ENCODE measurements at places on chromosomes 13 and 19.

- no peak overlapping the region for H3K4me3 ChIP-seq
- no peaks in the 10 kb centered on the region for H3K27me3 ChIP-seq
- peaks cover 89% of the 10 kb centered on the region for H3K36me3 ChIP-seq
- H3K4me1 ChIP-seq, result peaks cover 64% of the 10 kb centered on the region
These were observed 55.9 kb downstream of the RAB20 start for GRCh38 chr13:110505594-110505993.

GRCh38 chr13:95536632-95537241, 15.8 kb upstream of the CLDN10 start:
- H3K4me1 ChIP-seq, result no peaks in the 10 kb centered on the region
- no peaks in the 10 kb centered on the region for H3K36me3 ChIP-seq
- H3K27ac ChIP-seq, result no peak overlapping the region
- H3K27me3 ChIP-seq, result no peaks in the 10 kb centered on the region

DNA sequence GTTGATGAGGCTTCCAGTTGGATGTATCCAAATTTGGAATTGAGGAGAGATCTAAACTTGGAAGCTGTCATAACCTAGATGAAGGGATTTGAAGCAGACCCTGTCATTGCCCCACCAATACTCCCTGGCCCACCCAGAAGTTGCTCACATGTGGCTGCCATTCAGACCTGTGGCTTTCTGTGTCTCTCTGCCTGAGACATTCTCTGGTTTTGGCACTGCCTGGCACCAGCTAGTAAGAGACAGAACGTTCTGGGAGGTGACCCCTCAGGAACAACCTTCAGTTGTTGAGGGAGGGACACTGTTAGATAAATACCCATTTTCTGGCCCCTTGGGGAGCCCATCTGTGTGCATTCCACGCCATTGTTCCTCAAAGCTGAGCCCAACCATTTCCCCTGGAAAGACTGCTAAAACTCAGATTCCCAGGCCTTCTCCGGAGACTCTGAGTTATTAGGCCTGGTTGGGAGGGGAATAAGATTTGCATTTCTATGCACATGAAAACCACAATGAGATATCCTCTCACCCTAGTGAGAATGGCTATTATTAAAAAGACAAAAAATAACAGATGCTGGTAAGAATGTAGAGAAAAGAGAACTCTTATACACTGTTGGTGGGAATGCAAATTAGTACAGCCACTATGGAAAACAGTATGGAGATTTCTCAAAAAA, 290.4 kb downstream of the TSHZ3 start:
- no peak for DNase-seq
- no peak overlapping the region for H3K27ac ChIP-seq
- H3K4me3 ChIP-seq, result no peak overlapping the region
- H3K36me3 ChIP-seq, result no peaks in the 10 kb centered on the region
- H3K4me1 ChIP-seq, result no peaks in the 10 kb centered on the region
- no peaks in the 10 kb centered on the region for H3K27me3 ChIP-seq

GRCh38 chr13:112067871-112068539, 1.1 kb downstream of the SOX1 start:
- no peak overlapping the region for H3K27ac ChIP-seq
- DNase-seq, result no peak
- peaks cover 38% of the 10 kb centered on the region for H3K4me1 ChIP-seq

DNA sequence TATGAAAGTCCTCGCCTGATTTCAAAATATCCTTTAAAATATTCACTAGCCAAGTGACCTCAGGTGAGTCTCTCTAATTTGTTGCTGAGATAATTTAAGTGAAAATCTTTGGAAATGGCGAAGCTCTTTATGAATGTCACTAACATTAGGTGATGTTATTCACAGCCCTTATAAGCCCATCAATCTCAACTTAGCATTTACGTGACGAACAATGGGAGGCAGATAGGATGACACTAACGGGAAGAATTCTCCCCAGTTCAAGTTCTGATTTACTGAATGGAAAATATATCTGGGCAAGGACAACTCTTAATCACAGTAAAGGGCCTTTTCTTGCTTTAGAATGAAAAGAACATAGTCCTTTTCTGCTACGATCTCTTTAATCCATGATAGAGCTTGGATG, 378.7 kb downstream of the LIG4 start:
- H3K27me3 ChIP-seq, result no peaks in the 10 kb centered on the region

DNA sequence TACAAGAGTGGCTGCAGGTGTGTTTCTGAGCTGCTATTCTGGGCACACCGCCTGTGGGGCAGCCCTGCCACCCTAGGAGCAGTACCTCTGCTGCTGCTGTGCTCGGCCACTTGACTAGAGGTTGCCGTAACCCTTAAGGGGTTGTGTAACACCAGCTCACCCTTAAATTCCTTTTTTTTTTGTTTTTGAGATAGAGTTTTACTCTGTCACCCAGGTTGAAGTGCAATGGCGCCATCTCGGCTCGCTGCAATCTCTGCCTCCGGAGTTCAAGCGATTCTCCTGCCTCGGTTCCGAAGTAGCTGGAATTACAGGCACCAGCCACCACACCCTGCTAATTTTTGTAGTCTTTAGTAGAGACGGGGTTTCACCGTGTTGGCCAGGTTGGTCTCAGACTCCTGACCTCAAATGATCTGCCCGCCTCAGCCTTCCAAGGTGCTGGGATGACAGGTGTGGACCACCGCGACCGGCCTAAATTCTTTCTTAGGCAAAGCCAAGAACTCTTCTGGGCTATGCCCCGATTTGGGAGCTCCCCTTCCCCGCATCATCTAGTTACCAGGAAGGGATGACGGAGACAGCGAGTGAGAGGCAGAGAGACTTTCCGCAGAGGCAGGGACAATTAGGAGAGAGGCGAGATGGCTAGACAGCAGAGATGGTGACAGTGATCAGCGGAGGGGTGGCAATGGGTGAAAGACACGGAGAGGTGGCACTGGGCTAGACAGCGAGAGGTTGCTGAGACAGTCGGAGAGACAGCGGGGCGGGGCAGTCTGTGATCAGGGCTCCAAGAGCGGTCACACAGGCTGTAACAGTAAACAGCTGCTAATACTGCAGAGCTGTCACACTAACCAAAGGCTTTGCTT, 4.4 kb upstream of the LILRA5 start:
- no peaks in the 10 kb centered on the region for H3K36me3 ChIP-seq
- H3K27me3 ChIP-seq, result no peaks in the 10 kb centered on the region
- no peak for DNase-seq
- H3K4me1 ChIP-seq, result no peaks in the 10 kb centered on the region
- H3K27ac ChIP-seq, result no peak overlapping the region

DNA sequence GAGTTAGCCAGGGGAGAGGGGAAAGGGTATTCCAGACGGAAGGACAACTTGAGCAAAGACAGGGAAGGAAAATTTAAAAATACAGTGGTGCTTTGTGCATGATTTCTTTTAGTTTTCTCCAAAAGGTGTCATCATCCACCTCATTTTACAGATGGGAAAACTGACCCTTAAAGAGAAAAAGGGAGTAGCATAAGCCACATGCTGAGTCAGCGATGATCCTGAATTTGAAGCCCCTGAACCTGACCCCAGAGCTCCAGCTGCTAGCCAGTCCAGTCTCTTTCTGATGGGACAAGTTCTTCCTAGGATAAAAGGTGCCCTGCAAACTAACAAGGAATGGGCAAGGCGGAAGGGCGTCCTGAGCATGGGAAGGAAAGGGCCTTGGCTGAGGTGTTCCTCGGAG, 10.3 kb downstream of the CABP5 start:
- no peaks in the 10 kb centered on the region for H3K4me1 ChIP-seq
- H3K27me3 ChIP-seq, result peaks cover 38% of the 10 kb centered on the region
- no peak overlapping the region for H3K27ac ChIP-seq

GRCh38 chr13:30124131-30124768, 183.1 kb downstream of the KATNAL1 start:
- DNase-seq, result no peak
- no peak overlapping the region for H3K4me3 ChIP-seq
- H3K27ac ChIP-seq, result peak overlapping the region; percentile 76
- H3K27me3 ChIP-seq, result no peaks in the 10 kb centered on the region
- no peaks in the 10 kb centered on the region for H3K36me3 ChIP-seq

GRCh38 chr19:571566-571974, 826 bp upstream of the BSG start:
- peaks cover 47% of the 10 kb centered on the region for H3K4me1 ChIP-seq
- H3K4me3 ChIP-seq, result peak overlapping the region; percentile 94
- peak overlapping the region; percentile 93 for H3K27ac ChIP-seq

GRCh38 chr13:110113284-110113764, 193.6 kb downstream of the COL4A1 start:
- no peak overlapping the region for H3K4me3 ChIP-seq
- DNase-seq, result no peak
- no peak overlapping the region for H3K27ac ChIP-seq
- no peaks in the 10 kb centered on the region for H3K36me3 ChIP-seq

GRCh38 chr13:86174622-86175021, 375.4 kb upstream of the SLITRK6 start:
- no peaks in the 10 kb centered on the region for H3K36me3 ChIP-seq
- H3K4me1 ChIP-seq, result no peaks in the 10 kb centered on the region
- H3K4me3 ChIP-seq, result no peak overlapping the region
- DNase-seq, result no peak
- H3K27me3 ChIP-seq, result no peaks in the 10 kb centered on the region
- H3K27ac ChIP-seq, result no peak overlapping the region

DNA sequence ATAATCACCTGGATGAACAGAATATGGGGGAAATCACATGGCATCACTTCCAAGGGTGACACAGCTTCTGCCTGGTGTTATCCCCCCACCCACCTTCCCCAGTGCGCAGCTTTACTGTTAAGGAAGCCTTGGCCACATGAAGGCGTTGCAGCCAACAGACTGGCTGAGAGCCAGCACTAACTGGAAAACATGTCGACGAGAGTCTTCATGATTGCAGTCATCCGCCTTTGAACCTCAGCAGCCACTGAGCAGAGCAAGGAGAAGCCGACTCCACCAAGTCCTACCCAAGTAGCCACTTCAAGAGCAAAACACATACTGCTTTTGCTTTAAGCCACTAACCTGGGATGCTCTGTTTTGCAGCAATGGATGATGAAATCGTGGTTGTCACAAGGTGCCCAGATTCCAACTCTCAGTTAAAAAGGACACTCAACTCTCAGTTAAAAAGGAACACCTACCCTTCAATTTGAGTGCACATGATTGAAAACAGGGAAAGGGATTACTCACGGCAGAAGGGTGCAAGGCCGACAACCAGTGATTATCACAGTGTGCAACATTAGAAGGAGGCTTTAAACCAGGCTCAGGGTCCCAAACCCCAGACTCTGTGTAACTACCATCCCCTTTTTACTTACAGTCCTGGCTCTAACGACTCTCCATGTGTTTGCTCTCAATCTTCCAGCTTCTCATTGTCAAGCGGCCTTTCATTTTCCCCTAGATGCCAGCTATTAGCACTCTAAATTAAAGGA, 149.1 kb downstream of the KLF12 start:
- H3K36me3 ChIP-seq, result no peaks in the 10 kb centered on the region
- H3K27me3 ChIP-seq, result no peaks in the 10 kb centered on the region
- no peak overlapping the region for H3K27ac ChIP-seq
- H3K4me3 ChIP-seq, result no peak overlapping the region

DNA sequence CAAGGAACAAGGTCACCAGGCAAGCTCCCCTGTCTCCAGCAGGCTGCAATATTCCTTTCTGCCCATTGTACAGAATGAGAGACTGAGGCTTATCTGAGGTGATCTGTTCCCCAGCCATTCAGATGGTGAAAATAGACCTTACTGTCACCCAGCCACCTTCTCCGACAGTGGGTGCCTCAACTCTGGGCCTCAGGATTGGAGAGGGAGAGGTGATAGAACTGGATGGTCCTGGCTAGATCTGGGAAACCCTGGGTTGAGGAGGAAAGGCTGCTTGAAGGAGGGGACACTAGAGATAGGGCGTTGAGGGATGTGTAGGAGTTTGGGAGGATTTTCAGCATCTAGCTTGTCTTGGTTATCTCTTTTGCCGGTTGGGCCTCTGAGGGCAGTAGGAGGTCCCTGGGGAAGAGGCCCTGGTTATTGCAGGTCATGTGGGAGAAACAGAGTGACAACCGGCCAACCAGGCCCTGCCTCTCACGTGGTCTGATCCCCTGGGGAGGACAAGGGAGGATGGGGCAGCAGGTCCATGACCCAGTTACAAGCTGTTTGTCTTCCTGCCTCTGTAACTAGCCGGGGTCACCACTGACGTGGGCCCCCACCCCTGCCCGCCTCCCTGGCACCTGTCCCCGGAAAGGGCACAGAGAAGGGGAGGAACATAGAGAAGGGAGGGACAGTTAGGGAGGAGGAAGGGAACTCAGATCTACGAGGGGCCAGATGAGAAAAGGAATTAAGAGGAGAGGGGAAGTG, 8.2 kb downstream of the NFIC start:
- H3K27me3 ChIP-seq, result no peaks in the 10 kb centered on the region
- DNase-seq, result peak; percentile 84
- H3K36me3 ChIP-seq, result no peaks in the 10 kb centered on the region

- H3K4me1 ChIP-seq, result no peaks in the 10 kb centered on the region
- no peak overlapping the region for H3K4me3 ChIP-seq
- DNase-seq, result no peak
These were observed 95.2 kb downstream of the FRY start for GRCh38 chr13:32126756-32127155.

DNA sequence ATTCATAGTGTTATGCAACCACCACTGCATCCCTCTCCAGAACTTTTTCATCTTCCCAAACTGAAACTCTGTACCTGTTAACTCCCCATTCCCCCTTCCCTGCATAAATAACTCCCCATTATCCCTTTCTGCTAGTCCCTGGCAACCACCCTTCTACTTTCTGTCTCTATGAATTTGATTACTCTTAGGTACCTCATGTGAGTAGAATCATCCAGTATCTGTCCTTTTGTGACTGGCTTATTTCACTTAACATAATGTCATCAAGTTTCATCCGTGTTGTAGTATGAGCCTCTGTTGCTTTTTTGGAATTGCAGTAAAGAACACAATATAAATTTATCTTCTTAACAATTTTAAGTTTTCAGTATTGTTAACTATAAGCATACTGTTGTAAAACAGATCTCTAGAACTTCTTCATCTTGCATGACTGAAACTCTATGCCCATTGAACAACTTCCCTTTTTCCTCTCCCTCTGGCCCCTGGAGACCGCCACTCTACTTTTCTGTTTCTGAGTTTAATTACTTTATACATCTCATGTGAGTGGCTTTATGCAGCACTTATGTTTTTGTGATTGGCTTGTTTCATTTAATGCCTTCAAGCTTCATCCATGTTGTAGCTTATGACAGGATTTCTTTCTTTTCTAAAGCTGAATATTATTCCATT, 87.3 kb upstream of the ABCC4 start:
- H3K4me1 ChIP-seq, result no peaks in the 10 kb centered on the region

DNA sequence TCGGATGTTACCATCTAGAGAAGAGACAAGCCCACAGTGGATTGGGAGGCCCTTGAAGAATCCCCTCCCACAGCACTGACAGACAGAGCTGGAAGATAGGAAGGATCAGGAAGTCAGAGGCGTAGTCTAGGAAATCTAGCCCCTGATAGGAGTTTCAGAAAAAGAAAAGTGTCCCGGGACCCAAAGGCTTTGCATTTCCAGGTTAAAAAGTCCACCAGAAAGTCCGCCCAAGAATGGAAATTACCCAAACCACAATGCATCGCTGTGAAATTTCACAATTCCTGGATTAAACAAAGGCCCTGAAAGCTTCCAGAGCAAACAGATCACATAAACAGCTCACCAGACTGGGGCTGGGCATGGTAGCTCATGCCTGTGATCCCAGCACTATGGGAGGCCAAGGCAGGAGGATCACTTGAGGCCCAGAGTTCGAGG, 146.9 kb downstream of the KDM4B start:
- DNase-seq, result no peak
- H3K27me3 ChIP-seq, result no peaks in the 10 kb centered on the region
- H3K27ac ChIP-seq, result no peak overlapping the region
- H3K4me1 ChIP-seq, result peaks cover 24% of the 10 kb centered on the region

GRCh38 chr13:90454002-90454636, 893.4 kb upstream of the MIR17HG start:
- no peak overlapping the region for H3K27ac ChIP-seq
- no peaks in the 10 kb centered on the region for H3K27me3 ChIP-seq
- H3K36me3 ChIP-seq, result no peaks in the 10 kb centered on the region
- no peaks in the 10 kb centered on the region for H3K4me1 ChIP-seq
